Putamen (tissue), 1 donor: ENCODE measurements at places on chromosomes 3 and 15.

GRCh38 chr3:32278714-32279113 lies 40.2 kb downstream of the CMTM8 start:
- DNase-seq = no peak

DNA sequence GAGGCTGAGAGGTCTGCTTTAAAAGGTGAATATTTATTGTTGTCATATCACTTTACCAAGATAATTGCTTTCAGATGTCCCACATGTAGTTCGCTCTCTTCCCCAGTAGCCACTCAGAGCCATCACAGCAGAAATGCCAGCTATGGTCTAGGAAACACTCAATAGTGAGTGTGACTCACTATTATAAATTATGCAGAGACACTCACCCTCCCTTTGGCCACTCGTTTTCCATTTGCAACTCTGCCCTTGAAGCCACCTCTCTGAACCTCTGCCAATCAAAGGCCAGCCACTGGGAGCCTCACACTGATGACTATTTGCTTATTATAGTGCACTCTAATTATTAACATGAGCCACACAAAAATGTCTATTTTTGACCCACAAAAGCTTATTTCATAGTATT lies 328.1 kb upstream of the ATP10A start:
- DNase-seq = no peak

DNA sequence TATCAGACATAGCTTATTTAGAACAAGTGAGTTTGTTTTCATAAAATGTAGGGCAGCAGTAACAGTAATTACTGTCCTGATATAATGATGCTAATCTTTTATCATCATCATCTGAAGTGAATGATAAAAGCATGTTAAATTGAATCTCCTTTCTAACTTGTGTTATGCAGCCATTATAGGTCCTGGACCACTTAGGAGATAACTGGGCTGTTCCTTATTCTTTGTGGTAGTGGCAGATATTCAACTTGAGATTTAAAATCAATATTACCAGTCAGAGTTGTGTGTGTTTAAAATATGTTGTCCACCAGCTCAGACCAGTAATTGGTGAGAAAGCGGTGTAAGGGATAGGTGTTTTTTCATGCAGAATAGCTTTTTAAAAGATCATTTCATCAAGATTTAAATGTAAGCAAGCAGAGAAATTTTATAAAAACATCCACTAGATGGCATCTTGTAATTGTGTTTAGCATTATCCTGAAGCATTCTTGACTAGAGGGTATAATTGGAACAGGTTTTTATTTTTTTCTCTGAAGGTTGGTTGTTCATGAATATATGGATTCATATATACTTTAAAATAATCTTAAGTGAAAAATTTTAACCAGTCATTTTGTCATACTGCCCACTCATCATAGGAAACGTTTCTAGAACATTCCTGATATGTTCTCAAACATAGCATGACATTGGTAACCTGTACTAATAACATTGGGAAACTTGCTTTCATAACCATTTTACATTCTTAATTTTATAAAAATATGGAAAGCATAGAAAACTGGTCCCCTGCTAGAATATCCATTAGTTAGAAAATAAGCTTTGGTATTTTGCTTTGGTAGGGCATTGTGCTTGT lies 153.9 kb downstream of the BBX start:
- no peak for DNase-seq

- DNase-seq = no peak
Measured at GRCh38 chr3:190086191-190086590, 34.5 kb downstream of the P3H2 start.

GRCh38 chr15:92807971-92808571 lies 92.1 kb upstream of the CHD2 start:
- DNase-seq = peak; percentile 49

DNA sequence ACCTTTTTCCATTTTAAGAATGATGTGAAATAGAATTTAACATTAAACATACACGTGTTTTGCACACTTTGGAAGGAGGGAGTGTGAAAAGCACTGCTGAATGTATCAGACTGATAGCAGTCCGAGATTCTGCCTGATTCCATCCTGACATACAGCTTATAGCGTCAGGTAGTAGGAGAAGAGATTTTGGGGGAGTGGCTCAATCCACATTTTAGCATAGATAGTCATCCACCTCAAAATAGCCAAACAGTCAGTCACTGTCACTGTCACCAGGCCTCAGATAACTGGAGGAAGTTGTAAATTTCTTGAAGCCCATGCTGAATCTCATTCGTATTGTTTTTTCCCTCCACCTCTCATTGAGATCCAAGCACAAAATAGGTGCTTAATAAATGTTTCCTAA lies 35.4 kb upstream of the ARHGEF26 start:
- DNase-seq = no peak

GRCh38 chr3:10725846-10726245 lies 90.2 kb upstream of the SLC6A11 start:
- no peak for DNase-seq

DNA sequence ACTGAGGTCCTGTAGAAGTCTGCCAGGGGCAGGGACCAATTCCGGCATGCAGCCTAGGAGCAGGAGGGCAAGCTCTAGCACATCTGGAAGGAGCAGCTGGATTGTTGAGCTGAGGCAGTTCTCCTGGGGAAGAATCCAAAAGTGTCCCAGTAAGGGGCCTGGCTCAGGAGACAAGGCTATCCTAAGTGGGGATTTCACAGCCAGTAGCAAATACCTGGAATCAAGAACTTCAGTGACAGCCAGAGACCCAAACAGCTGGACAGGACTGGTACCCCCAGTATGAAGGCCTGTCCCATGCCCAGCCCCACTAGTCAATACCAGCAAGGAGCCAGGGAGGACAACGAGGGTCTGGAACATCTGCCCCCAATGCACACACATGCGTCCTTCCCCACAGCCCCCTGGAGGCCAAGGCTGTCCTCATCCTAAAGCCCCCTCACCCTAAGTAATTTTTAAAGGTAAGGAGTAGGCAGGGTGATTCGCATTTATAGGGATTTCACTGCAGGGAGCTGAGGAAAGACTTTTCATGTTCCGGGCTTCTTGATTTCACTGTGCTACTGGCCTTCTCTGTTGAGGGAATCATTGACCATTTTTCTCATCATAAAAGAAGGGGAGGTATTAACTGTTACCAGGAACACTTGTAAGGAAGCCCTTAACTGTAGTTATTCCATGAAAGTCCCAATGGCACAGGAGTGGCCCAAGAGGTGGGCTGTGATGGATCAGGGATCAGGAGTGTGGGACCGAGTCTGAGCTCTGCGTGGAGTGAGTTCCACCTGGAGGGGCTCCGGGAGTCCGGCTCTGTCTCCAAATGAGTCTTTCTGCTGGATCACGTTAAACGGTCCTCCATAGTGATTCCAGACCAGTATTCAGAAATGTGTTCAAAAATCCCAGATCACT lies 2.6 kb upstream of the CHSY1 start:
- no peak for DNase-seq

DNA sequence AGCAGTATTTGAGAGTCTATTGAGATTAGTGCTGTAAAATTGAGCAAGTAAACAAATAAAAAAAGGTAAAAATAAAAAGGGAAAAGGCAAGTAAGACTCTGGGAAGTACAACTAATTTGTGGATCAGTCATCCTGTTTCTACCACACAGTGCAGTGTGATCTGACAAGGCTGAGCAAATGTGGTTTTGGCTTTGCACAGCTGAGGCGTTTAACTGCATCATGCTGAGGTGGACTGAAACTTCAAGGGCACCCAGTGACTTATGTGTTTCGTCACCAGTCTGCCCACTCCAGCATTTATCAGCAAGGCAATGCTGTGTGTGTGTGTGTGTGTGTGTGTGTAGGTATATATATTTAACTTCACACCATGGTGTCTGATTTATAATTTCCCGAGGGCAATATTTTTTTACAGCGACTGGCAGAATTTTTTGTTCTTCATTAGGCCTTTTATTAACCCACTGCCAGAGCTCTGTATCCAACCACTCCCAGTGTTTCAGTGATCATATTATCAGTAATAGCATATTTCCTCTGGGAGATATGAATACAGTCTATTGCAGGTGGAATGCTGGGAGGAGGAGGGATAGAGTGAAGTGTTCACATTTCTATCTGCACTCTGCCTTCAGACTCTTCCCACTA lies 131.5 kb upstream of the SATB1 start:
- no peak for DNase-seq

DNA sequence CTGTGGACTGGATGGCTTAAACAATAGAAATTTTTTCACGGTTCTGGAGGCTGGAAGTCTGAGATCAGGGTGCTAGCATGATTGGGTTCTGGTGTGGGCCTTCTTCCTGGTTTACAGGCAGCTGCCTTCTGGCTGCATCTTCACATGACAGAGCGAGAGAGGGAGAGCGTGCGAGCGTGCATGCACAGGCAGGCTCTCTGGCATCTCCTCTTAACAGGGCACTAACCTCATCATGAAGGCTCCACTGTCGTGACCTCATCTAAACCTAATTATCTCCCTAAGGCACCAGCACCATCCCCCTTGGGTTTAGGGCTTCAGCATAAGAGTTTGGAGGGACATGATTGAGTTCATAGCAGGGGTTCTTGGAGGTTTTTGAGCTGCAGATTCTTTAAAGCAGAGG lies 292.0 kb upstream of the C2CD4B start:
- DNase-seq = no peak

GRCh38 chr3:41188306-41188705 lies 11.0 kb upstream of the CTNNB1 start:
- DNase-seq = no peak

DNA sequence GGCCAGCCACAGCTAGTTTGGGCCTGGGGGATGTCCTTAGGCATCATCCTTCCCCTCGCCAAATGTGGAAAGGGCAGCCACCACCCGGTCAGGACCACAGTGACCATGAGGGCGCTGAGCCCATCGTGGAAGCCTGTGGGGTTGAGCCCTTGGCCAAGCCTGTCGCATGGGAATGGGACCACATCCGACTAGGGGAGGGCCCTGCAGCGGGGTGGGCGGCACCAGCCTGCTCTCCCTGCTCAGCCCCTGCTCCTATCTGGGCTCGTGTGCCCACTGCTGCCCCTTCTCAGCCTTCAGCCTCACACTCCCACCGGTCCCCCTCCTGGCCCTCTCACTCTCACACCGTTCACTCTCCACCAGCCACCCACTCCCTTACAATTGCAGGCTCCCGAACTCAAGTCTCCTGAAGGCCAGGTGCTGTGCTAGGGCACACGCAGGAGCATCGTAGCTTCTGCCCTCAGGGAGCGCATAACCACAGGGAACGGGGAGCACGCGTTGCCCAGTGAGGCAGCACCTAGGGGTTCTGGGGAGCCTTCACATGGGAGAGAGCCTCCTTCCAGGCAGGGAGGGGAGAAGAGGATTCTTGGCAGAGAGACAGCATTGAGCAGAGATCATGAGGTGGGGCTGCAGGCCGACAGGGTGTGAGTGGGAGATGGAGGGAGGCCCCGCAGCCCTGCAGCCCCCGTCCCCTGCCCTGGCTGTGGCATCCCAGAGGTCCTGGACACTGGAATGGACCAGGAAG lies 26.1 kb downstream of the LOXL1 start:
- no peak for DNase-seq

GRCh38 chr3:142053244-142053643 lies 96.1 kb downstream of the TFDP2 start:
- no peak for DNase-seq

DNA sequence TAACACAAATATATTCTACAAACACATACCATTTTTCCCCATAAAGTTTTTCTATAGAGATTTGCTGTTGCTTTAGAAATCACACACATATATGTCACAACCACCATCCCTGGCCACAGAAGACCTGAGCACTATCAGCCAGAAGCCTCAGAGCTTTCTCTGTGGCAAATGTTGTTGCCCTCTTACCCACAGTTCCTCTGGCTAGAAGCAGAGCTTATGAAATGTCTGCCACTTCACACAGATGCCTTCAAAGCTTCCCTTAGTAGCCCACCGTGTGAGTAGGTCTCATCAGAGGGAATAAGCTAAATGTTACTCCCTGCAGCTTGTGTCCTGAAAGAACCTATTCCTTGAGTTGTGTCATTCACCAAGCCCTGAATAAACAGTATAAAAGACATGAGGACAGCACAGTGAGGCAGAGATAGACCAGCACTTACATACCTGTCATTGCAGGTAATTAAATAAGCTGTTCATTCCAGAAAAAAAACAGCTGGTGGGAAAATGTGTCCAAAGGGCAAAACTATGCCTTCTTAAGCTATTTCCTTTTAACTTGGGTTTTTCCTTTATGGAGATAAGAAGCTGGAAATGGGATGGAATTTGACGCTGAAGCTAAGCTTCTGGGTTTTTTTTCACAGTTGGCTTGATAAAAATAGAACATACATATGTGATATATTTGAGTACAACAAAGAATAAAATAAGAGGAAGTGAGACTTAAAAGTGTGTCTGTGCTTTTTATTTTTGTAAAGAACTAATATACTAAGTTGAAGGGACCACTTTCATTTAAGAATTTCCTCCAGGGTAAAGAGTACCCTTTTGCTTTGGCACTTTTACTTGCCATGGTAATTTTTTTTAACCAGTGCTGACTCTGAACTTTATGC lies 391.4 kb downstream of the KCNH8 start:
- no peak for DNase-seq

- no peak for DNase-seq
Measured at GRCh38 chr15:58518626-58519025, 86.8 kb downstream of the LIPC start.

DNA sequence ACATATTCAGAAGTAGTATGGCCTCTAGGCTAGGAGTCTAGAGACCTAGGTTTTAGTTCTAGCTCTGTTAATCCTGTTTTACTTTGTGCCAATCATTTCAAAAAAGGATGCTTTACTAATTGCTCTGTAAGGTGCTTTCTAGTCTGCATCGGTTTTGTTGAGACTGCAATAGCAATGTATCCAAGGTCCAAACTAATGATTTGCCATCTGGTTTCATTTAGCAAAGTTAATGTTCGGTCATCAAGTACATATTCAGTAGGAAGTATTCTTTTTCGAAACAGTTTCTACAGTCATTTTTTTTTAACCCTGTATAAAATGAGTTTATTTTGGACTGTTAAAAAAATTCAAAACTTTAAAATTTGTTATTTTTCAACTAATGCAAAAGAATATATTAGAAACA lies 2.0 kb upstream of the GALK2 start:
- no peak for DNase-seq

GRCh38 chr3:180274536-180274935 lies 237.8 kb upstream of the PEX5L start:
- no peak for DNase-seq

DNA sequence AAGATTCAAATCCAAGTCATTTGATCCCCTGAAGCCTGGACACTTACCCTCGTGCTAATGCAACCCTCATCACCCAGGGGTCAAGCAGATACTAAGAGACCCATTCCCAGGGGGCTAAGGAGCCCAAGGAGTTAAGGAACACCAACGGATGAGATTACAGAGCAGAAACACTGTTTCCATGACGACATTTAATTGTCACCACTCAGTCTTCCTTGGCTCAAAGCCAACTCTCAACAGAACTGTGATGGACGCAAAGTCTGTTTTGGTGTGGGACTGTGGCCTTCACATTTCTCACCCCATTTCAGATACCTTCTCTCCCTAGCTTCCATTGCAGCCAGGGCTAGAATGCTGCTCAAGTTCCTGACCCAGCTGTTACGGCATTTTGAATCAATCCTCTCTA lies 383.5 kb upstream of the WNT5A start:
- DNase-seq = no peak
